A549 treated with ZK216348 at 1 μM for 4 hours (cell line): ENCODE measurements at places on chromosomes 13 and 19. TPM values are rescaled to one million over a fixed set of nuclear protein-coding genes. Genes with fewer than 3 reads are reported as not detected.

NCAN gene
- total RNA-seq = 0.02 TPM in 1 of 5 replicates, not detected in the others

NAPSA gene
- total RNA-seq = 0.48 to 1.6 TPM (median 1.2 TPM) in 5 replicates

JSRP1 gene
- 0.49 to 1.8 TPM (median 0.87 TPM) in 4 of 5 replicates, not detected in the other for total RNA-seq

TNNI3 gene
- 6.6 to 13.4 TPM (median 7.0 TPM) in 5 replicates for total RNA-seq

SPIB gene
- 0.16 to 0.80 TPM (median 0.32 TPM) in 4 of 5 replicates, not detected in the other for total RNA-seq

GAS6 gene
- total RNA-seq = 4.6 to 9.5 TPM (median 7.7 TPM) in 5 replicates

URAD gene
- total RNA-seq = not detected in 5 replicates

FBN3 gene
- not detected in 5 replicates for total RNA-seq

RASAL3 gene
- total RNA-seq = not detected in 5 replicates

GDF15 gene
- total RNA-seq = 15.2 to 41.1 TPM (median 30.8 TPM) in 5 replicates

PSG7 gene
- total RNA-seq = 0.14 to 0.29 TPM in 2 of 5 replicates, not detected in the others

ZNF177 gene
- total RNA-seq = 0.30 to 0.74 TPM (median 0.62 TPM) in 5 replicates

LRRC4B gene
- total RNA-seq = 0.38 to 0.68 TPM (median 0.58 TPM) in 5 replicates

PTPRH gene
- 3.6 to 6.0 TPM (median 4.0 TPM) in 5 replicates for total RNA-seq

PLPP2 gene
- total RNA-seq = 57.5 to 116 TPM (median 106 TPM) in 5 replicates

SLC25A42 gene
- total RNA-seq = 0.19 to 1.1 TPM (median 0.87 TPM) in 5 replicates

OR7C1 gene
- not detected in 5 replicates for total RNA-seq

ABHD17A gene
- 12.2 to 41.4 TPM (median 39.7 TPM) in 5 replicates for total RNA-seq

S1PR4 gene
- total RNA-seq = 0.09 to 0.20 TPM (median 0.17 TPM) in 4 of 5 replicates, not detected in the other
